ENCODE measurements at places on chromosomes 6 and 20.

GRCh38 chr6:151288712-151289398, 49.1 kb downstream of the AKAP12 start:
- no peak for DNase-seq

- DNase-seq, result peak; percentile 72
Measured at GRCh38 chr20:973785-974194, 28.3 kb downstream of the RSPO4 start.

DNA sequence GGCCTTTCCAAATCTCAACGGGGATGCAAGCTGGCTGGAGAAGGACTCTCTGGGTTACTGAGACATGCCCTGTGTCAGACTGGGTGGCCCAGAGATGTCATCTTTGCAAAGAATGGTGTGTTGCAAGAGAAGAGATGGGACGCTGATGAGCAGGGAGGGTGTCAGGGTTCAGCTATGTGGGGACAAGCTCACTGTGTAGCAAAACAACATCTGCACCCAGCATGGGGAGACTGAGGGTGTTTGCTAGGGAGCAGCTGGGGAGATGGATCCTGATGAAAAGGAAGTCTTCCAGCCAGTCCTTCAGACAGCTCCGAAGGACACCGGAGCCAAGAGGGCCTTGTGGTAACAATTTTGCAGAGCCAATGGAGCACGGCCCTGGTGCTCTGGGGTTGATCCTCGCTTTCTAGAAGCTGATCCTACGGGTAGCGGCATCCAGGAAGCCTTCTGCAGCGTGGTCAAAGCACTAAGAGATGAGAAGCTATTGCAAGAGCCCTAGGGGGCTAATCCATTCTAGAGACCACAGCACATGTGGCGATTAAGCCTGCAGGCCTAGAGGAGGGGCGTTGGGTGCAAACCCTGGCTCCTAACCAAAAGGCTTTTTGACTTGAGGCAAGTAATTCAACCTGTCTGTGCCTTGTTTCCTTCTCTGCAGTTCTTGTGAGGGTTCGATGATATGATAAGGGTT, 39.9 kb downstream of the EDN3 start:
- DNase-seq, result no peak

- no peak for DNase-seq
Measured at GRCh38 chr6:30216096-30216495, 2.9 kb upstream of the TRIM26 start.

DNA sequence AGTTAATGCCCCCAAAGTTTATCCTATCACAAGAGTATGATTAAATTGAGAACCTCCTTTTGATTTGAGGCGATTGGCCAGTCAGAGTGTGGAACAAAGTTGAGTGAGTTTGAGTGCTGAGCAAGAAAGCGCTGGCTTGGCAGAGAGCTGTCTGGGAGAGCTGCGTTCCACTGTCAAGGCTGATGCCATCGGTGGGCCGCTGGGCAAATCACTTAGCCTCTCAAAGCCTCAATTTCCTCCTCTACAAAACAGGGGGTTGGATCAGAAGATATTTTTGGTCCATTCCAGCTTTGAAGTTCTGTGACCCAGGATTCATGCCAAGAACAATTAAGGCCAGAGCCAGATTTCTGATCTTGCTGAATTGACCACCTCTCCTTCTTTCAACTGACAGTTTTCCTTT, 60.2 kb downstream of the TMEM242 start:
- no peak for DNase-seq

DNA sequence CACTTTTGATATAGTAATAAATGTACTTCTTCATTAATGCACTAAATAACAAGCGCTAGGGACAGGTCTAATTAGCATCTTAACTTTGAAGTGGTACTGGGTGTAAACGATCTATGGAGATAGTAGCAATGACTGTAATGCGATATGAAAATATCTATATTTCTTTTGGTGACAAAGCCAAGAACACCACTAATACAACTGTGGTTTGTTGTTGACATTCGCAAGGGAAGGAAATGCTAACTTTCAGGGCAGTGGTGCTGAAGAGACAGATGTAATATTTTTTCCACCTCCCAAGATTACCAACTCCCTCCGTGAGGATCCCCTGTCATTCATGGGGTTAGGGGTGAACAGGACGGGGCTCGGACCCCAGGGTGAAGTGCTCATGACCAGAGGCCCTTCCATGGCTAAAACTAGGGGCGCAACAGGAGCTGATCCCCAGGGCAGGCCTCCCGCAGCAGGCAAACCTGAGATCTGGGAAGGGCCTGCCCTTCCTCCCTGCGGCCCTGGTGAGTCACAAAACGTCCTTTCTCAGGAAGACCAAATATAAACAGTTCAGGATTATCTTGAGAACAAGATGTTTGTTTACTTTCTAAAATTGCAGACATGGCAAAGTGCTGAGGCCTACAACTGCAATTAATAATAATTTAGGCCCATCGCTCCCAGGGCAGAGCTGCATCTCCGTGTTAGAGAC, 65.0 kb upstream of the TOX2 start:
- peak; percentile 90 for DNase-seq

- no peak for DNase-seq
Measured at GRCh38 chr6:63926258-63926780, 290.7 kb downstream of the PHF3 start.

- DNase-seq, result no peak
Measured at GRCh38 chr6:112109262-112109661, 21.9 kb downstream of the FAM229B start.

Measured in HCEC 1CT (cell line).